ENCODE measurements at places on chromosomes 4 and X.

- no peak for DNase-seq
- H3K4me1 ChIP-seq: no peaks in the 10 kb centered on the region
- no peak overlapping the region for H3K27ac ChIP-seq
- H3K4me3 ChIP-seq: no peak overlapping the region
- no peaks in the 10 kb centered on the region for H3K27me3 ChIP-seq
Measured at GRCh38 chrX:156003486-156004185, 6.1 kb downstream of the IL9R start.

DNA sequence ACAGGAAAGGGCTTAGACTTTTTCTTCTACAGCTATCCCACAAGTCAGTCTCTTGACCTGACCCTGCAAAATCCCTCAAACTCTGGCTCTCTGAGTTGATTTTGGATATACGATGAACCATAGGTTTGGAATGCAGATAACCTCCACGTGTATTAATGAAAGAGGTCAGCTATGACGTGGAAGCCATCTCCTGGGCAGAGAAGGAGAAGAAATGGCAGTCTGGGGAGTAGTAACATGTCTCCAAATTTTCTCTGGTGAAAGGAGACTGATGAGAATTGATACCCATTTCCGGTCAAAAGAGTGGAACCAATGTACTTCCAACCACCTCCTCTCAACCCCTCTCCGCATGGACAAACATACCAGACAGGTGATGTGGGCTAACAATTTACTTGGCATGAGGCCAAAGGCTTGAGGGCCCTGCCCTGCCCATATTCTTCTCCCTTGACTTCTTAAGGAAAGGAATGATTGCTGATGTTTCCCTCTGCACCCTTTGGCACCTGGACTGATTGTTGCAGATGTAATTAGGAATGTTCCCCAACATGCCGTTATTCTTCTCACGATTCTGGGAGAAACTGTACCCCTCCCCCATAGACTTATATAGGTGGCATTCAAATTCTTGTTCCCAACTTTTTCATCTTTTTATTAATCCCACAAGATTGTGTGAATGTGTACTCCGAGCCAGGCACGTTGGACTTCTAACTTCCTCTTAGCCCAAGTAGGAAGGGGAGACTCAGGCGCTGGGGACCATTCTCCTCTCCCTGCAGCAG, 580 bp upstream of the PLS3 start:
- DNase-seq: no peak
- H3K4me3 ChIP-seq: peak overlapping the region; percentile 82
- no peaks in the 10 kb centered on the region for H3K36me3 ChIP-seq

- peaks cover 15% of the 10 kb centered on the region for H3K4me1 ChIP-seq
- H3K4me3 ChIP-seq: no peak overlapping the region
- H3K27me3 ChIP-seq: peaks cover 4% of the 10 kb centered on the region
Measured at GRCh38 chrX:9318766-9319165, 146.1 kb upstream of the TBL1X start.

DNA sequence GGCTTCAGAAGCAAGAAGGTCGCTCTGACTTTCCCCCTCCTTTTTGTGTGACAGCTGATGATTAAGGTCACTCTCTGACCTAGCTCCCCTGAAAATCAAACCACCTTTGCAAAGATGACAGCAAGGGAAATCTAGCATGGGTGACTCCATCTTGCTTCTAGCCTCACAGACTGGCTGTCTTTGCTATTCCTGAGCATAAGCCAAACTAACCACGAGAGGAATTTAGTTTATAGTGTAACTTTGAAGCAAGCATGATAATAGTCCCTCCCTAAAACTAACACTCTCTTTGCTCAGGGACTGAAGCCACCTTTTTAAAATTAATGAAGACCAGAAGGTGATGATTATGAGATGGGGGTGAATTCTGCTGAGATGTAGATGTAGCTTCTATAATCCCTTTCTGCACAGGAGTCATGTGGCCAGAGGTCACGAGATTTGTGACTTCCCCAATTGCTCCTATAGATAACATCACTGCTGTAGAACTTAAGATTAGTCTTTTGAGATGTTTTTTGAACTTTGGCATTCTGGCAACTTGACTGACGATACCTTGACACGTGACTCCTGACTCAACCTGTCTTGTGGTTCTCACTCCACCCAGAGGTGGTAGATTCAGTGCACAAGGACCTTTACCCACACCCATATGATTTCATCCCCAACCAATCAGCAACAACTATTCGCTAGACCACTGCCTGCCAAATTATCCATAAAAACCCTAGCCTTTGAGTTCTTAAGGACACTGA, 14.9 kb upstream of the PDE5A start:
- DNase-seq: no peak
- no peaks in the 10 kb centered on the region for H3K4me1 ChIP-seq
- H3K4me3 ChIP-seq: no peak overlapping the region
- no peaks in the 10 kb centered on the region for H3K36me3 ChIP-seq
- no peaks in the 10 kb centered on the region for H3K27me3 ChIP-seq

- H3K27ac ChIP-seq: peak overlapping the region; percentile 33
- H3K4me3 ChIP-seq: peak overlapping the region; percentile 88
- no peak for DNase-seq
Measured at GRCh38 chr4:24471486-24472160, 112.7 kb downstream of the DHX15 start.
